ENCODE measurements at places on chromosomes 5 and 9. TPM values are rescaled to one million over a fixed set of nuclear protein-coding genes. Genes with fewer than 3 reads are reported as not detected.

GRCh38 chr9:36289836-36290435 lies 31.7 kb upstream of the GNE start:
- no peak for DNase-seq

GRCh38 chr9:6152788-6153187 lies 62.8 kb upstream of the IL33 start:
- no peak for DNase-seq

GRCh38 chr9:70677055-70677735 lies 262.7 kb upstream of the KLF9 start:
- DNase-seq: no peak

DNA sequence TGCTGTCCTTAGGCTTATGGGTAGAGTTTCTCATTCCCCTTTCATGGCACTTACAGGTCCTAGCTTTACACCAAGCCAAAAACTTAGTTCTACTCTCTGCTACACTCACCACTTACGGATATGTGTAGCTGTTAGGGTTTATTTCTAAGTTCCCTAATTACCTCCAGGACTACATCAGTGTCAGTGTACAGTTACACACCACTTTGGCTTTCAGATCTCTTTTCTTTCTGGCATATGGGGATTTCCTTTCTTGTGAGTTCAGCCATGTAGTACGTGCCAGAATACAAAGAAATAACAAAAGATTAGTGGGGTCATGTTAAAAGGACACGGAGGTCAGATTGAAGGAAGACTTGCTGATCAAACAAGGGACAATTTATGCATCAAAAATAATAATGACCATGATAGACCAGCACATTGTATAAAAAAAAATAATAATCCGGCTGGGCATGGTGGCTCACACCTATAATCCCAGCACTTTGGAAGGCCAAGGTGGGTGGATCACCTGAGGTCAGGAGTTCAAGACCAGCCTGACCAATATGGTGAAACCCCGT lies 41.8 kb downstream of the LYRM7 start:
- no peak for DNase-seq

Gene PCDHGB4
- 6.2 TPM for polyA plus RNA-seq
